ENCODE measurements at places on chromosomes 3 and 15.
A peak's percentile ranks its signal among the peaks of the same experiment; 100 is the strongest.

- H3K27ac ChIP-seq, result peak overlapping the region; percentile 5
- no peaks in the 10 kb centered on the region for H3K4me1 ChIP-seq
- no peaks in the 10 kb centered on the region for H3K36me3 ChIP-seq
Measured at GRCh38 chr15:95857758-95858157, 472.7 kb upstream of the NR2F2 start.

- no peaks in the 10 kb centered on the region for H3K36me3 ChIP-seq
- H3K27me3 ChIP-seq, result no peaks in the 10 kb centered on the region
- H3K27ac ChIP-seq, result no peak overlapping the region
- no peak overlapping the region for H3K4me3 ChIP-seq
Measured at GRCh38 chr15:35549567-35549966, 3.6 kb upstream of the DPH6 start.

GRCh38 chr3:17301271-17301670, 416.5 kb downstream of the PLCL2 start:
- no peaks in the 10 kb centered on the region for H3K27me3 ChIP-seq
- no peaks in the 10 kb centered on the region for H3K4me1 ChIP-seq
- H3K36me3 ChIP-seq, result no peaks in the 10 kb centered on the region
- DNase-seq, result no peak

GRCh38 chr15:56971571-56971970, 53.1 kb downstream of the TCF12 start:
- H3K4me3 ChIP-seq, result no peak overlapping the region
- DNase-seq, result no peak
- H3K4me1 ChIP-seq, result peaks cover 25% of the 10 kb centered on the region

GRCh38 chr15:45102226-45102625, 11.7 kb downstream of the DUOX2 start:
- H3K4me3 ChIP-seq, result no peak overlapping the region
- H3K27me3 ChIP-seq, result no peaks in the 10 kb centered on the region
- H3K27ac ChIP-seq, result no peak overlapping the region
- DNase-seq, result peak; percentile 24

DNA sequence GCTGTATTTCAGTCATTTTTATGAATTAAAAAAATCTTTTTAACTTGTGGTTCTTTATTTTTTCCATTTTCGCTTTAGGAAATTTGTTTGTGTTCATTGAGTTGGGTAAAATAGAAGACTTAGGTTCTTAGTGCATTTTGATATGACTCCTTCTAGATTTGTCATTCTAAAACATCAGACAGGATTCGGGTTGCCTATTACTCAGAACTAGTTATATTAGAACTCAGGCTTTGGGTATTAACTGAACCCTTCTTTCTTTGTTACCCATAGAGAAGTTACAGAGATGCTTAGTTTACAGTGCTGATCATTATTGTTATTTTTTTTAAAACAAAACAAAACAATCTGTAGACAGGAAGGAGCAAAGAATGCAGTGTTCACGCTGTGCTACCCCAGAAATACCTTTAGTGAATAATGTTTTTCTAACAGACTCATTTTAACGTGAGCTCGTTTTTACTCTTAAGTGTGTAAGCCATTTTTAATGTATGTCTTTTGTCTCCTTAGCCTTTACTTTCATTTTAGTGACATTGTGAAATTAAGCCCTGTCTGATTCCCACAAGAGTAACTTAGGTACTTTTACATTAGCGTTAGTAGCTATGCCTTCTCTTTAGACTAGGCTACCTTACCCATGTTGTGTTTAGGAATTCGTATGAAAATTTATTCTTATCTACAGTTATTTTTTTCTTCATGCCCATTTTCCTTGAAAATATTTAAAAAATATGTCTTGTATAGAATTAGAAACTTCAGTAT, 53.4 kb downstream of the CMC1 start:
- H3K36me3 ChIP-seq, result no peaks in the 10 kb centered on the region
- no peak overlapping the region for H3K27ac ChIP-seq
- no peaks in the 10 kb centered on the region for H3K27me3 ChIP-seq
- no peaks in the 10 kb centered on the region for H3K4me1 ChIP-seq

DNA sequence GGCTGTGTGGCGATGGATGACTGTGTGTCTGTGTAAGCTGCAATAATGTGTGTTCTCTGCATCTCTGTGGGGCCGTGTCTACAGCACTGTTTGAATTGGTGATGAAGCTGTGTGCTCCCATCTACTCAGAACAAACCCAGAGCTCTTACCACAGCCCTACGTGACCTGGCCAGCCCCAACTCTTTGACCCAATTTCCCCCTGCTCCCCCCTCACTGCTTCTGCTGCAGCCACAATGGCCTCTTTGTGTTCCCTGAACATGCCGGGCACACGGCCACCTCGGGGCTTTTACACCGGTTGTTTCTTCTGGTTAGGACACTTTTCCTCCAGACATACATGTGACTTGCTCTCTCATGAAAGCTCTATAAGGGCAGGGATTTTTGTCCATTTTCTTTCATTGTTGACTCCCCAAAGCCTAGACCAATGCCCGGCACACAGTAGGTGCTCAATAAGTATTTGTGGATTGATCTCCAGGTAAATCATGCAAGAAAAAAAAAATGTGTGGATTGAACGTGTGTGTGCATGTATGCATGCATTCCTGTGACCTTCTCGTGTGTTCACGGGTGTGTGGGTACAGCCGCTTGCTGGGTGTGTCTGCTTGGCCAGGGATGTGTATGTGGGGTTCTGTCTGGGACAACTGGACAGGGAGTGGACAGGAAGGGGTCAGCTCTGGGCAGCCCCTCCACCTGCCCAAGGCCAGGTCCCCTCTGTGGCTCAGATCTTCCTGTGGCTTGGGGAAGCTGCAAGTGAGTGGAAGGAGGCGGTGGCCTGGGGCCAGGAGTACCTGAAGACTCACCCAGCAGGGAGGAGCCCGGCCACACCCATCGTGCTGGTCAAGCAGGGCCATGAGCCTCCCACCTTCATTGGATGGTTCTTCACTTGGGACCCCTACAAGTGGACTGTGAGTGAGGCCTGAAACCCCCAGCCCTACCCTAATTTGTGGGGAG, 14.8 kb downstream of the VILL start:
- peak overlapping the region; percentile 70 for H3K27ac ChIP-seq
- no peak overlapping the region for H3K4me3 ChIP-seq
- peaks cover 82% of the 10 kb centered on the region for H3K36me3 ChIP-seq
- no peaks in the 10 kb centered on the region for H3K27me3 ChIP-seq
- H3K4me1 ChIP-seq, result peaks cover 61% of the 10 kb centered on the region

- H3K4me3 ChIP-seq, result no peak overlapping the region
- no peaks in the 10 kb centered on the region for H3K27me3 ChIP-seq
- no peak overlapping the region for H3K27ac ChIP-seq
- H3K4me1 ChIP-seq, result peaks cover 11% of the 10 kb centered on the region
- no peaks in the 10 kb centered on the region for H3K36me3 ChIP-seq
Measured at GRCh38 chr3:58469096-58469495, 22.8 kb upstream of the KCTD6 start.

- H3K4me1 ChIP-seq, result peaks cover 37% of the 10 kb centered on the region
- peak; percentile 74 for DNase-seq
- no peaks in the 10 kb centered on the region for H3K27me3 ChIP-seq
- no peak overlapping the region for H3K4me3 ChIP-seq
- peak overlapping the region; percentile 65 for H3K27ac ChIP-seq
Measured at GRCh38 chr3:122974764-122975162, 52.8 kb downstream of the SEMA5B start.

DNA sequence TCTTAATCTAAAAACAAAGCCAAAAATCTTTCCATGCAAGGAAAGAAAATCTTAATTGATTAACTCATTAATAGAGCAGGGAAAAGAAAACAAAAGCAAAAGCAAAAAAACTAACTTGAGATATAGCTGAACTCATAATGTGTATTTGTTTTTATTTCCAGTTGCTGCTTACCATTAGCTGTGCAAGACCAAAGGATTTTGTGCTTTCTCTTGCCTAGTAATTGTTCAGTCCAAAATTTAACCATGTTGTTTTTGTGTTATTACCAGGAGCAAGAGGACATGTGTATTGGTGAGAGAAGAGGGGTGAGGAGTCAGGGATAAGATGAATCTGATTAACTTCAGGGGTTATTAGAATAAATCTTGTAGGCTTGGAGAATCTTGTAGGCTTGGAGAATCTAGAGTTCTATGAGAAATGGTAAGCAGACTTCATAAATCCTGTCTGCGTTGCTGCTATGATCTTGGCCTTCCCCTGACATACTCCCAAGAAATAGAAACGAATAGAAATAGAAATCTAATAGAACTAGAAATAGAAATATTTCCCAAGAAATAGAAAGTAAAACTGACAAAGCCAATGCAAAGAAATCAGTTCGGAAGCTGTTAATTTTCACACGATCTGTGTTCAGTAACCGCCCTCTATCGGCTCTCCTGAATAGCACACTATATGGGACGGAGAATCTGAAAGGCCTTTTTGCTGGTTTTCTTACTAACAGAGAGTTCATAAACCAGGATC, 72.6 kb upstream of the TNFSF10 start:
- H3K27me3 ChIP-seq, result no peaks in the 10 kb centered on the region
- H3K36me3 ChIP-seq, result no peaks in the 10 kb centered on the region
- H3K4me1 ChIP-seq, result peaks cover 37% of the 10 kb centered on the region
- peak overlapping the region; percentile 31 for H3K4me3 ChIP-seq

- peaks cover 37% of the 10 kb centered on the region for H3K4me1 ChIP-seq
- peak; percentile 96 for DNase-seq
- peak overlapping the region; percentile 75 for H3K27ac ChIP-seq
- no peaks in the 10 kb centered on the region for H3K27me3 ChIP-seq
Measured at GRCh38 chr3:65953301-65953812, 85.4 kb downstream of the MAGI1 start.

DNA sequence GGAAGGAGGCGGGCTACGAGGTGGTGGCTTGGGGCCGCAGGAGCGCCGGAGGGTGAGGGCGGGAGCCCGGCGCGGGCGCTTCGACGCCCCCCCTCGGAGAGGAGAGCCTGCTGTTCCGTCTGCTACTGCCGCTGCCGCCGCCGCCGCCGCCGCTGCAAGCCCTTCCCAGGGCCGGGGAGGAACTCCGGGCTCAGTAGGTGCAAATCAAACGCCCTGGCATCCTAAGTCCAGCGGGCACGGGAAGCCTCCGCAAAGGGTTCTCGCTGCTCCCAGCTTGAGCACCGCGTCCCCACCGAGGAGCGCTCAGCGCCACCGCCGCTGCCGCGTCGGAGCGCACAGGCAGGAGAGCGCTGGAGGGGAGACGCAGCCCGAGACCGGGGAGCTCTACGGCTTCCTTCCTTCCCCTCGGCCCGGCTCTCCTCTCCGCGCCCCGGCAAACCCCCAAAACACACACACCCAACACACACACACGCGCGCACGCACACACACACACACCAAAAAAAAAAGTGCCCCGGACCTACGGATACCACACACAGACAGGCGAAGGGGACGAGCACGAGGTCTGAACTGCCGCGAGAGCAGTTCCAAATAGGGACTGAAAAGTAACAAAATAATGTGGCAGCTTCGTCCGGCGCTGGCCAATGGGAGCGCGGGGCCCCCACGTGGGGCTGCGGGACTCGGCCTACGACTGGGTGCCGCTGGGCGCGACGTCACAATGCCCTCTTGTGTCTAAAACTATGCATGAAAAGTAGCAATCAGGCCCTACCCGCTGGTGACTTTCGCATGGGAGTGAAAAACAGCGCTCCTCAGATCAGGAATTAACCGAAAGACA, at the start of gene TLE3:
TLE3 (minus strand) TSS at position 597 of the 832 bp plus-strand sequence. CDS start 1,119 bp downstream, outside the sequence.
- peak within 1 kb of the TSS; percentile 99 for H3K27ac ChIP-seq
- peak; percentile 99 for DNase-seq
- H3K4me1 ChIP-seq, result peaks cover 57% of the 10 kb centered on the region
- no peaks in the 10 kb centered on the region for H3K27me3 ChIP-seq
- H3K36me3 ChIP-seq, result no peaks in the 10 kb centered on the region

DNA sequence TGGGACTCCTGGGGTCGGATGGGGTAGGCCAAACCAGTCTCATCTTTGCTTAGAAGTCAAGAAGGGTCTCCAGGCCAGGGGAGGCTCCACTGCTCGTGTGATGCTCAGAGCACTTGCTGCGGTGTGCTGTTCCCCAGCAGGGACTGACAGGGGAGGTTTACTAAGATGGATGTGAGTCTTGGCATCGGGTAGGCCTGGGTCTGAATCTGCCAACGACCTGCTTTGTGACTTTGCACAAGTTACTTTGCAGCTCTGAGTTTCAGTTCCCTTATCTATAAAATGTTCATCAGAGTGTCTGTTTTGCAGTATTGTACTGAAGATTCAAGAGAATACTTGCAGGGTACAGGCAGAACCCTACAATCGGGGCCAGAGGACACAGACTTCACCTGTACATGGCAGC, 17.3 kb upstream of the CDCP1 start:
- H3K4me1 ChIP-seq, result peaks cover 14% of the 10 kb centered on the region
- no peak for DNase-seq
- H3K27me3 ChIP-seq, result no peaks in the 10 kb centered on the region
- no peaks in the 10 kb centered on the region for H3K36me3 ChIP-seq

- H3K36me3 ChIP-seq, result no peaks in the 10 kb centered on the region
- H3K27me3 ChIP-seq, result no peaks in the 10 kb centered on the region
- H3K4me1 ChIP-seq, result peaks cover 5% of the 10 kb centered on the region
- H3K4me3 ChIP-seq, result no peak overlapping the region
- no peak overlapping the region for H3K27ac ChIP-seq
- no peak for DNase-seq
Measured at GRCh38 chr3:149459491-149460059, 14.9 kb upstream of the TM4SF4 start.

- DNase-seq, result peak; percentile 72
- H3K27me3 ChIP-seq, result no peaks in the 10 kb centered on the region
- H3K27ac ChIP-seq, result peak overlapping the region; percentile 88
Measured at GRCh38 chr15:73982222-73982962, 9.7 kb downstream of the STOML1 start.

GRCh38 chr3:3154879-3155610, 24.4 kb downstream of the CRBN start:
- H3K4me1 ChIP-seq, result peaks cover 14% of the 10 kb centered on the region
- H3K27me3 ChIP-seq, result no peaks in the 10 kb centered on the region
- DNase-seq, result no peak
- no peak overlapping the region for H3K4me3 ChIP-seq
- peaks cover 96% of the 10 kb centered on the region for H3K36me3 ChIP-seq
- no peak overlapping the region for H3K27ac ChIP-seq

DNA sequence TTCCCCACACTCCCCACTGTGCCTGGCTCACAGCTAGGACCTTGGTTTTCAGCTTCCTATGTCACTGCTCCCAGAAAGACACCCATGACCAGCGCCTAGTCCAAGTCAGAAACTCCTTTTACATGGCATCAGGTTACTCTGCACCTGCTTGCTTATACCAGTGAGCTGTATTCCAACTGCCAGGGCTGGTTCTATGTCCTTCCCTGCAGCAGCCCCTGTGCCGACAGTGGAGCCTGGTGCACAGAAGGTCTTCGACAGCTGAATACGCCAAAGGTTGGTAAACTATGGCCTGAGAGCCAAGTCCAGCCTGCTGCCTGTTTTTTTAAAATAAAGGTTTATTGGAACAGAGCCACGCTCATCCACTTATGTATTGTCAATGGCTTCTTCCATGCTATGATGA, 102.5 kb downstream of the IQSEC1 start:
- no peak overlapping the region for H3K4me3 ChIP-seq
- no peak for DNase-seq
- H3K27ac ChIP-seq, result no peak overlapping the region
- H3K27me3 ChIP-seq, result no peaks in the 10 kb centered on the region
- peaks cover 44% of the 10 kb centered on the region for H3K4me1 ChIP-seq

DNA sequence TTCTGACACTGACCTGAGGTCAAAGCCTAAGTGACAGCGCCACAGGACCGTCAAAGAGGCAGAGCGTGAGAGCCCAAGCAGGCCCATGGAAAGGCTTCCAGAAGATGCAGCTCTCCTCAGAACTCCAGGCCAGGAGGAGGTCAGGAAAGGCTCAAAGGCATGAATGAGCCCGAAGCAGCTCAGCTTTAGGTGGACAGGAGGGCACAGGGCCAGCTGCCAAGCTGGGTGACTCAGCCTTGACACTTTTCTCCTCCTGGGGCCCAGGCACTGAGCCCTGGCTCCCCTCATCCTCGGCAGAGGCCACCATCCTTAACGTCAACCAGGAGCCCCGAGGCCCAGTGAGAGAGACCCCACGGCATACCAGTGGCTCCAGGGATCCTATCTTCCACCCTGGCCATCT, 62.9 kb downstream of the ADCY5 start:
- peak overlapping the region; percentile 76 for H3K27ac ChIP-seq
- no peak for DNase-seq
- peaks cover 71% of the 10 kb centered on the region for H3K4me1 ChIP-seq
- H3K36me3 ChIP-seq, result no peaks in the 10 kb centered on the region

All from stomach (tissue), 19 donors.